Renal cortical epithelial cell (primary cell): ENCODE measurements at places on chromosomes 12 and 14.

GRCh38 chr14:89317051-89317691 lies 99.9 kb downstream of the FOXN3 start:
- DNase-seq: no peak

GRCh38 chr14:68442828-68443629 lies 349.8 kb downstream of the ZFP36L1 start:
- no peak for DNase-seq

- DNase-seq: peak; percentile 99
These were observed 43.5 kb downstream of the SYNE2 start for GRCh38 chr14:63896278-63896720.

DNA sequence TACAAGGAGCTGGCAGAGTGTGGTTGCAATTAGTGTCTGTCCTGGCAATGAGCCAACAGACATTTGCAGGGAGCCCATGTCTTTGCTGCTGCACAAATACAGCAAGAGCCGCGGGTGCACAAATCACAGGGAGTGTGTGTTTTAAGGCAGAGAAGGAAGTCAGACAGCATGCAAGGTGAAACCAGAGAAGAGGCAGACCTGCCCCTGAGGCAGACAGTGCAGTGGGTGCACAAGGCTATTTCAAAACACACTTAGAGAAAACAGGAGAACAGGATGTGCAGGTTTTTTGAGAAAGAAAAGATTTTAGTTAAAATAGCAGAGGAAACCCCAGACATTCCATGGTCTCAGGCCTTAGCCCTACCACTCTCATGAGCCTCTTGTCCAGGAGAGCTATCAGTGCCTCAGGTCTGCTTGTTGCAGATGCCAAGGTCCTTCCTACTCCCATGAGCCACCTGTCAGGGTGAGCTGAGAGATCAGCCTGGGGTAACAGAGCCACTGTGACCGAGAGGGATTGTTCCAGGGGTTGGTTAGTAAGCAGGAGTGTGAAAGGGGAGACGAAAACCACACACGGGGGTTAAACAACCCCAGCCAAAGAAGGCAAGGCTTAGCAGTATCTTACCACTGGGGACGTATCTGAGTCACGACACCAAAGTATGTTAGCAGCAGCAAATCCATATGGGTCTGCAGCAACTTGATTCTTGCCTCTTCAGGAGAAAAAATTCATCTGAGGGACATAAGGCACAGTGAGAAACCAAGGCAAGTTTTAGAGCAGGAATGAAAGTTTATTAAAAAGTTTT lies 78.1 kb downstream of the C14orf132 start:
- DNase-seq: no peak

DNA sequence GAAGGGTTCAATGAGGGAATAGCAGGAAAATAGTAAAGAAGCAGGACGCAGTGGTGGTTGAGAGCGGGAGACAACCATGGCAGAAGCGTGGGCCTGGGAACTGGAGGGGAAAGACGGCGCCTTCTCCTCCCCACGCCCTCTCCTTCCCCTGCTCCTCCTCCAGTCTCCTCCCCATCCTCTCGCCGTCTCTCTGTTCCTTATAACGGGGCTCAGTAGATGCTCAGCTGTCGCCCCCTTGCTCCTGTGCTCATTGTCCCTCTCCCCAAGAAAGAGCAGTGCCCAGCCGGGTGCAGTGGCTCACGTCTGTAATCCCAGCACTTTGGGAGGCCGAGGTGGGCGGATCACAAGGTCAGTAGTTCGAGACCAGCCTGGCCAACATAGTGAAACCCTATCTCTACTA lies 142.0 kb downstream of the BCL11B start:
- no peak for DNase-seq

DNA sequence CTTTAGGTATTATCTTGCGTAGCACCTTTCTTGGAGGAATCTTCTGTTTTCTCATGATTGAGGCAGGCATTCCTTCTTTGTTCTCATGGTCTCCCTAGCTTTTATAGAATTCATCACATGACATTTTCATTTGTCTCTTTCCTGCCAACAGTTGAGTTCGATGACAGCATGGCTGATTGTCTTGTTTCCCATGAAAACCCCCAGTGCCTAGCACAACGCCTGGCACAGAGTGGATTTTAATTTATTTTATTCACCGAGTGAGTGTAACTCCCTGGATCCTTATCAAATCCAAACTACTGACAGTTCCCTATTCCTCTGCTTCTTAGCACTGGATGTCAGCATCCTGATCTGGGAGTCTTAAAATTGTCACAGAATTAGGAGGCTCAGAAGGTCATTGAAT lies 182.6 kb downstream of the SUDS3 start:
- DNase-seq: no peak
